Pericardium fibroblast (primary cell): ENCODE measurements at places on chromosomes 4 and X. TPM values are rescaled to one million over a fixed set of nuclear protein-coding genes. Genes with fewer than 3 reads are reported as not detected.

The SPON2 gene
- total RNA-seq: 570 and 577 TPM in 2 replicates

The RADX gene
- 1.1 TPM in 1 of 2 replicates, not detected in the other for total RNA-seq

The SORBS2 gene
- total RNA-seq: 6.6 and 17.3 TPM in 2 replicates

The GLRA2 gene
- not detected in 2 replicates for total RNA-seq

The SLIT2 gene
- 9.3 and 12.0 TPM in 2 replicates for total RNA-seq

The PNCK gene
- 0.09 and 0.35 TPM in 2 replicates for total RNA-seq

The SHISA3 gene
- 2.3 and 3.7 TPM in 2 replicates for total RNA-seq

The MAGT1 gene
- 35.5 and 43.3 TPM in 2 replicates for total RNA-seq

The ATXN3L gene
- not detected in 2 replicates for total RNA-seq

The H2BW2 gene
- not detected in 2 replicates for total RNA-seq

The EDA gene
- total RNA-seq: 3.1 and 4.1 TPM in 2 replicates

The FAM236D gene
- total RNA-seq: not detected in 2 replicates

The GATA1 gene
- not detected in 2 replicates for total RNA-seq

The IBSP gene
- total RNA-seq: not detected in 2 replicates

The TENM3 gene
- 9.1 and 47.3 TPM in 2 replicates for total RNA-seq
